ENCODE measurements at places on chromosomes 12 and 14. TPM values are rescaled to one million over a fixed set of nuclear protein-coding genes. Genes with fewer than 3 reads are reported as not detected.

- DNase-seq, result no peak
Observed at GRCh38 chr12:52436000-52436827, 2.0 kb upstream of the KRT75 start.

DNA sequence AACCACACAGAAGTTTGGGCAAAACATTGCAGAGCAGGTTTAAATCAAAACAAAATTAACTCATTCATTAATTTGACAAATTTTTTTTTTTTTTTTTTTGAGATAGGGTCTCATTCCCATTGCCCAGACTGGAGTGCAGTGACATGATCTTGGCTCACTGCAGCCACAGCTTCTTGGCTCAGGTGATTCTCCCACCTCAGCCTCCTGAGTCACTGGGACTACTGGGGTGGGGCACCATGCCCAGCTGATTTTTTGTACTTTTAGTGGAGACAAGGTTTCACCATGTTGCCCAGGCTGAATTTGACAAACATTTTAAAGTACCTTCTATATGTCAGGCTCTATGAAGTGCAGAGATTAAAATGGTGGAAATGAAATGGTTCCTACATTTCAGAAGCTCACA is 257.1 kb upstream of the NPAS3 start:
- DNase-seq, result no peak

- no peak for DNase-seq
Observed at GRCh38 chr14:72699443-72699842, 194.5 kb downstream of the DPF3 start.

DNA sequence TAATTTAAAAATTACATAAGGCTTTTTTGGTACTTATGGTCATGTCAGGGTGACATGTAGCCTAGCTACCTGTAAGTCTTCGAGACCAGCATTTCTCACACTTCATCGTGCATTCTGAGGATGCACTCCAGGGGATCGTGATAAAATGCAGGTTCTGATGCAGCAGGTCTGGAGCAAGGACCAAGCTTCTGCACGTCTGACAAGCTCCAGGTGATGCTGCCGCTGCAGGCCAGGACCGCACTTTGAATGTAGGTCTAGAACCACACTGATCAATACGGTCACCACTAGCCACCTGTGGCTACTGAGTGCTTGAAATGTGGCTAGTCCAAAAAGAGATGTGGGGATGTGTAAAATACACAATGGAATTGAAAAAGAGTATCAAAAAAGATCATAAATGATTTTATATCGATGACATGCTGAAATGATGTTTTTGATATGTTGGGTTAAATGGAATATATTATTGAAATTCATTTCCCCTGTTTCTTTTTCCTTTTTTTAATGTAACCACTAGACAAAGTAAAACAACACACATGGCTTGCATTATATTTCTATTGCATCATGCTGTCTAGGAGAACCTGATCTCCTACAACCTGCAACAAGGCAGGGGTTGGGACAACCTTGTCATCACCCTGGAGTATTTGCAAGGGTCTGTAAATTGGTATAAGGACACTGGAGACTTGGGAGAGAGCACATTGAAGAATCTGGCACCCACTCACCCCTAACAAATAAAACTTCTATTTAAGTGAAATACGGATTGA is 142.4 kb downstream of the DPF3 start:
- DNase-seq, result no peak

DNA sequence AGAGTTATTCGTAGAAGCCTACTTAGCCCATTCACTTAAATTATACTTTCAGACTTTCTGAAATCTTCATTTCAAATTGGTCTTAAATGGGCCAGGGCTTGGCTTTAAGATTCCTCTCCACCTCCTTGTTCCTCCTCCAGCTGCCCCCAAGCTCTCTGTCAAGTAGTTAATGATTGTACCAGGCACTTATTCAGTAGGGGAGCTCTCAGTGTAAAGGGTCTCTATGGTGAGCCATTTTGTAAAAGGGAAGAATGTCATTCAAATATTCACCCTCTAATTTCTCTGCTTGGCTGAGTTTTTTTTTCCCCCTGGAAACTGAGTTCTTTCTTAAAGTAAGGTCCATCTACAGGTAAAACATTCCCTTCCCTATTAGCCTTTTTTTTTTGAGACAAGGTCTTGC is 96.6 kb downstream of the SUDS3 start:
- no peak for DNase-seq

GRCh38 chr14:56173365-56173922 is 55.2 kb downstream of the PELI2 start:
- DNase-seq, result no peak

GRCh38 chr14:101076451-101077198 is 173.1 kb upstream of the RTL1 start:
- no peak for DNase-seq

DNA sequence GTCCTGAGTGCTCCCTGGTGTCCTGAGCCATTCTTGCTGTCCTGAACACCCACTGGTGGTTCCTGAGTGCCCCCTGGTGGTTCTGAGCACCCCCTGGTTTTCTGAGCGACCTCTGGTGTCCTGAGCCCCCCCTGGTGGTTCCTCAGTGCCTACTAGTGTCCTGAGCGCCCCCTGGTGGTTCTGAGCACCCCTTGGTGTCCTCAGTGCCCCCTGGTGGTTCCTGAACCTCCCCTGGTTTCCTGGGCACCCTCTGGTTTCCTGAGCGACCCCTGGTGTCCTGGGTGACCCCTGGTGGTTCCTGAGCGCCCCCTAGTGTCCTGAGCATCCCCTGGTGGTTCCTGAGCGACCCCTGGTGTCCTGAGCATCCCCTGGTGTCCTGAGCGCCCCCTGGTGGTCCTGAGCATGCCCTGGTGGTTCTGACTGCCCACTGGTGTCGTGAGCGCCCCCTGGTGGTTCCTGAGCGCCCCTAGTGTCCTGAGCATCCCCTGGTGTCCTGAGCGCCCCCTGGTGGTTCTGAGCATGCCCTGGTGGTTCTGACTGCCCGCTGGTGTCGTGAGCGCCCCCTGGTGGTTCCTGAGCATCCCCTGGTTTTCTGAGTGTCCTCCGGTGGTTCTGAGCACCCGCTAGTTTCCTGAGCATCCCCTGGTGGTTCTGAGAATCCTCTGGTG is 473.1 kb downstream of the TMEM121 start:
- no peak for DNase-seq

- DNase-seq, result no peak
Observed at GRCh38 chr12:43105426-43105981, 446.5 kb downstream of the ADAMTS20 start.

- no peak for DNase-seq
Observed at GRCh38 chr14:68247676-68248268, 428.2 kb downstream of the RAD51B start.

DNA sequence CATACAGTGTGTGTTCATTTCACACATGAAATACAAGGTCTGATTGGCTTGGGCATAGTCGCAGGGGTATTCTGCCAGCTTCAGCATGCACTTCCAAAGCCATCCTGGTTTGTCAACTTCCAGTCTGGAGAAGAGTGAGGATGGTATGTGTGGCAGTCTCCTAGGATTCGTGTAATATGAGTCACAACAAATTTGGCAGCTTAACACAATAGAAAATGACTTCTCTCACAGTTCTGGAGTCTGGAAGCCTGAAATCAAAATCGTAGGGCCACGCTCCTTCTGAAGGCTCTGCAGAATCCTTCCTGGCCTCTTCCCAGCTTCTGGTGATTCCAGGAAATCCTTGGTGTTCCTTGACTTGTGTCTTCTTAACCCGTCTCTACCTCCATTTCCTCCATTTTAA is 167.5 kb downstream of the PPM1H start:
- no peak for DNase-seq

The TTC9 gene
- polyA plus RNA-seq, result 0.96 TPM

The BDKRB2 gene
- polyA plus RNA-seq, result 30.5 TPM

The CLEC14A gene
- polyA plus RNA-seq, result 56.8 TPM

The GPRC5D gene
- polyA plus RNA-seq, result 0.13 TPM

The PRH2 gene
- polyA plus RNA-seq, result not detected

The FAM186B gene
- 0.25 TPM for polyA plus RNA-seq

The C14orf132 gene
- 18.7 TPM for polyA plus RNA-seq

The GPR84 gene
- polyA plus RNA-seq, result 0.96 TPM

The ANKRD33 gene
- not detected for polyA plus RNA-seq

The IL31 gene
- not detected for polyA plus RNA-seq

The ASCL1 gene
- 0.04 TPM for polyA plus RNA-seq

The ANKS1B gene
- 4.9 TPM for polyA plus RNA-seq
